ENCODE measurements at places on chromosomes 7 and 10.

GRCh38 chr7:134431815-134432214 is 27.1 kb downstream of the AKR1B1 start:
- DNase-seq = no peak

- no peak for DNase-seq
Measured at GRCh38 chr7:41093141-41093540, 609.7 kb downstream of the INHBA start.

GRCh38 chr7:131532570-131533091 is 23.8 kb downstream of the PODXL start:
- DNase-seq = no peak

- no peak for DNase-seq
Measured at GRCh38 chr10:116961406-116962251, 43.4 kb downstream of the SHTN1 start.

DNA sequence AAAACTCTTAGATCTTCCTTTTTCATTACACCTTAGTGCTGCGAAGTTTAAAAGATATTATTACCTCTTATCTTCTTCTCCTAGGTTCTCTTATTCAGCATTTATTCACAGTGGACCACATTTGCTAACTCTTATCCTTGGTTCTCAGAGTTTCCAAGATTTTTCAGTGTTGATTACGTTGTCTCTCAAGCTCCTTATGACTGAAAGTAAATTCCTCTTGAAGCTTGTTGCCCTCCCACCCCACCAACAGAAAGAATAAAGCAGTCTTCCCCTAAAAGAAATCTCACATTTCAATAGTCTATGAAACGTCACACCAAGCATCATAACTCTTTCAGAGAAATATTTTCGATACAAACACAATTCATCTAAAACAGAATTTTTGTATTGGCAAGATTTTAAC is 362.5 kb downstream of the MAGI2 start:
- no peak for DNase-seq

DNA sequence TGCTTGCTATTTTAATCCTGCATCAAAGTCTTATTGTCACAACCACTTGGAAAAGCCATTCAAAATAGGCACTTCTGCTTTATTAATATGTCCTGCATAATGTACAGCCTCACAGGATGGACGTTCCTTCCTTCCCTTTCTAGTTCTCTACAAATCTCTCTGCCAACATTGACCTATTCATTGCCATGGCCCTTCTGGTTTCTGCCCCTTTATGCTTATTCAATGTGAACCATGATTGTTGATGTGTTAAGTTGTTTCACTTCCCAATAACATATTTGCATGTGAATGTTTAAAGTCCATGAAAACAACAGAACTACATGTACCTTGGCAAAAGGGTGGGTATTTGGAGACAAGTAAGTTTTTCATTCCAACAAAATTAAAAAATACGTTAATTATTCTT is 45.7 kb downstream of the COL28A1 start:
- no peak for DNase-seq

- no peak for DNase-seq
Measured at GRCh38 chr10:114992189-114992775, 54.3 kb downstream of the TRUB1 start.

DNA sequence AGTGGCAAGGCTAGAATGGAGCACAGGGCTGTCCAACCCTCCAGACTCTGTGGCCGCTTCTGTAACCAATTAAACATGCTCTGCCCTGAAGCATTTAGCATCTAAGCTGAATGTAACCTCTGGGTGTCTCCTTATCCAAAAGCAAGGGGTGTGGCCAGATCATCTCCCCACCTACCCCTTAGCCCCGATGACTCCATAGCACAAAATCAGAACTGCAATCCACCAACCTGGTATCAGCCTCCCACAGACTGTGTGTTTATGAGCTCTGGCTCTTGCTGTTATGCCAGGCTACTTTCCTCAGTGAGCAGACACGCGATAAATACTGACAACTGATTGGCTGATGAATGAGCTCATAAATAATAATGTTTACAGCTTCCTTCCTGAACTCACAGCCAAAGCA is 3.2 kb downstream of the FRMD4A start:
- DNase-seq = no peak

DNA sequence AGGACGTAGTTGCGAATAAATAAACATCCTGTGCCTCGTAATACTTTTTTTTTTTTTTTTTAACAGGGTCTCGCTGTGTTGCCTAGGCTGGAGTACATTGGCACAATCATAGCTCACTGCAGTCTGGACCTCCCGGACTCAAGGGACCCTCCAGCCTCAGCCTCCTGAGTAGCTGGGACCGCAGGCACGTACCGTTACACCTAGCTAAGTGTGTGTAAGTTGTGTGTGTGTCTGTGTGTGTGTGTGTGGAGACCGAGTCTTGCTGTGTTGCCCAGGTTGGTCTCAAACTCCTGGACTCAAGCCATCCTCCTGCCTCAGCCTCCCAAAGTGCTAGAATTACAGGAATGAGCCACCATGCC is 573 bp upstream of the PON2 start:
- no peak for DNase-seq

- no peak for DNase-seq
Measured at GRCh38 chr7:151511946-151512345, 7.7 kb downstream of the RHEB start.

GRCh38 chr7:154744256-154744860 is 258.6 kb downstream of the PAXIP1 start:
- peak; percentile 60 for DNase-seq

DNA sequence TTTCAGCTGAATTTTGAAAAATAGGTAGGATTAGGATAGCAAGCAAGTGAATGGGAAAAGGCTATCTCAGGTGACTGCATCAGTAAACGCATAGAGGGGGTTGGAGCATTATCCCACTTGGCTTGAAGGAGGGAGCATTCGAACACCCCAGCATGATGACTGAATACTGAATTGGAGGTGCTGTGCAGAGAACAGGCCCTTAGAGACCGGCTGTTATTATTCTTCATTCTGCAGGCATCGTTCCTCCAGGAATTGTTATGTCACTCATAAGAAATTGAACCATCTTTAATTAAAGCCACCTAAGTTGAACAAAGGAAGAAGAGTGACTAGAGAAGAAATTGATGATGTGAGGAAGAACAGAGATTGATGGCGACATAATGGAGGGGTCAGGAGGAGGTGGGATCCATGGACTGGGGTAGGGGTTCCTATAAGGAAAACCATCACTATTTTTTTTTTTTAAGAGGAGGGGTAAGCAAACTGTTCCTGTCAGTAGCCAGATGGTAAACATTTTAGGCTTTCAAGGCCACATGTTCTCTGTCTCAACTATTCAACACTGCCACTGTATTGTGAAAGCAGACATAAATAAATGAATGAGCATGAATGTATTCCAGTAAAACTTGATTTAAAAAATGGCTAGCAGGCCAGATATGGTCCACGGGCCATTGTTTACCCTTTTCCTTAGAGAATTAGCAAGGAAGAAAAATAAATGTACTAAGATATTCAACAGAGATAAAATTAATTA is 264.7 kb upstream of the TAC1 start:
- no peak for DNase-seq

- DNase-seq = no peak
Measured at GRCh38 chr7:50088463-50089129, 4.5 kb downstream of the ZPBP start.

DNA sequence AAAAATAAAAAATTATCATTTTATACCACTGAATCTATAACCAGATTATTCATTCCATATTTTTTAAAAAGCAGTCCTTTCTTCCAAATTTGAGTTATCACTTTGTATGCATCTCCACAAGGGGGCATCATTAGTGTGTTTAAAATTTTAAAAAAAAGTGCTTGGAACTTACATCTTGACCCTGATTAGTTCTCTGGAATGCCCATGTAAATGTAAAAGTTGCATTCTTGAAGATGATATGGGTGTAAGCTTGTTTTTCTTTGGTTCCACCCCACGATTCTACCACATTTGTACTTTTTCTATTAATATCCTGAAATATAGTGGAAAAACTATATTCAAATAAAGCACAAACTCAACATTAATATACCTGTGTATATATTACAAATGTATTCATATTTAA is 144.9 kb downstream of the ELAPOR2 start:
- DNase-seq = no peak

- no peak for DNase-seq
Measured at GRCh38 chr7:37071124-37071523, 346.8 kb upstream of the AOAH start.

- DNase-seq = no peak
Measured at GRCh38 chr7:102444961-102445673, 11.7 kb downstream of the ORAI2 start.

DNA sequence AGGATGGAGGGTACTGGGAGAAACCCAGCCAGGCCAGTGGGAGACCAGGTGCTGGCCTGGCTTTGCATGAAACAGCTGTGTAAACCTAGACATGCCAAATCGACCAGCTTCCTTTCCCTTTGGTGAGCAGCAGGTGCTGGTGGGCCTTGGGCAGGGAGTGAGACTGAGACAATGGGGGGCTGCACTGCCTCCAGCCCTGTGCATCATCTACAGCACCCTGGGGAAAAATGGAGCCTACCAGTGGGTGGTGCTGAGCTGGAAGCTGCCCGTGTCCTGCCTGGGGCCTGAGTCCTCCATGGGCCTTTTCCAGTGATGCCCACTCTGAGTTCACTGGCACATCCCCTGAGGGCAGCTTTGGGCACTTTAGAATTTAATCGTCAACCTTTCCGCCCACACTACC is 19.2 kb upstream of the DDC start:
- DNase-seq = no peak

- no peak for DNase-seq
Measured at GRCh38 chr7:106167439-106168136, 55.5 kb upstream of the SYPL1 start.

- no peak for DNase-seq
Measured at GRCh38 chr10:126127481-126128029, 231.2 kb downstream of the FANK1 start.

DNA sequence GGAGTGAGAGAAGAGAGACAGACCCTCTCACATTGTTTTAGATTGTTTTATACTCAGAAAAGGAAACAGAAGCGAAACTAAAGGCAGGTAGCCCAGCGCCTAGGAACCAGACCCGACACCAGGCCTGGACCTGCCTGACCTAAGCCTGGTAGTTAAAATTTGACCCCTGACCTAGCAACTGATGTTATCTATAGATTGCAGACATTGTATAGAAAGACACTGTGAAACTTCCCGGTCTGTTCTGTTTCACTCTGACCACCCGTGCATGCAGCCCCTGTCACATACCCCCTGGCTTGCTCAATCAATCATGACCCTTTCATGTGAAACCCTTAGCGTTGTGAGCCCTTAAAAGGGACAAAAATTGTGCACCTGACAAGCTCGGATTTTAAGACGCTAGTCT is 31.6 kb downstream of the VIPR2 start:
- DNase-seq = no peak

All from GM12891 (cell line).